ENCODE measurements at places on chromosomes 1 and 21. TPM values are rescaled to one million over a fixed set of nuclear protein-coding genes. Genes with fewer than 3 reads are reported as not detected.

- no peak for DNase-seq
These were observed 53.7 kb downstream of the ZBTB8A start for GRCh38 chr1:32592943-32593342.

DNA sequence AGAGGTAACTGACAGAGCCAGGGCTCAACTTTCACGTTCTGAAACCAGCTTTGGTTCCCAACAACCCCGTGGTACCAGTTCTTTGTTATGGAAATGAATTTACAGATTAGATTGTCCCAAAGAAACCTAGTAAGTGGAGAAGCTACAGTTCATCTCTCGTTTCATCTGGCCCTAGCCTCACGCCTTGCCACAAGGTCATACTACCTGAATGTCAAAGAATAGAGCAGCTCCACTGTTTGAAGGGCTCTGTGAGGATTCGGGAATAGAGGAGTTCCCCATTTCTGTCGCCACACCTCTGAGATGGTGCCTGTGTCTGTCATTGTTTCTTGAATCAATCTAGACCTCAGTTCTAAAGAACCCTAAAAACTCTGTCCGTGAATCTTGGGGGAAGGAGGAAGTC is 15.0 kb upstream of the CDC42 start:
- DNase-seq, result no peak

CHIT1 gene
- total RNA-seq, result 0.21 TPM

- no peak for DNase-seq
These were observed 40.8 kb downstream of the HSD3B1 start for GRCh38 chr1:119547805-119548204.

DNA sequence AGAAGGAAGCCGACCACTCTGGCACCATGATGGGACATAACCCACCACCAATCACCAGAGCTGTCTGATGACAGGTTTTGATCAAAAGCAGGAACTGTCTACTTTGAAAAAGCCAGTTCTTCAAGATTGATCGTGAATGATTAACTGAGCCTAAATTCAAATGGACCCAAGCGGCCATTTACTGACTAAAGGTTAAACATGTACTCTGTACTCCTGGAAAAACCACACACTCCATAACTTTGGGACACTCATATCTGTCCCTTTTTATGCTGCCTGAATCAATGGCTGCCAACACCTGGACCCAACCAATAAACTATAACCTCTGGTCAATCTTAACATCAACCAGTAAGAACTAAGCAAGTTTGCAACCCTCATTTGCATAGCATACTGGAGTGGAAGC is 206.6 kb downstream of the URB2 start:
- DNase-seq, result no peak

DNA sequence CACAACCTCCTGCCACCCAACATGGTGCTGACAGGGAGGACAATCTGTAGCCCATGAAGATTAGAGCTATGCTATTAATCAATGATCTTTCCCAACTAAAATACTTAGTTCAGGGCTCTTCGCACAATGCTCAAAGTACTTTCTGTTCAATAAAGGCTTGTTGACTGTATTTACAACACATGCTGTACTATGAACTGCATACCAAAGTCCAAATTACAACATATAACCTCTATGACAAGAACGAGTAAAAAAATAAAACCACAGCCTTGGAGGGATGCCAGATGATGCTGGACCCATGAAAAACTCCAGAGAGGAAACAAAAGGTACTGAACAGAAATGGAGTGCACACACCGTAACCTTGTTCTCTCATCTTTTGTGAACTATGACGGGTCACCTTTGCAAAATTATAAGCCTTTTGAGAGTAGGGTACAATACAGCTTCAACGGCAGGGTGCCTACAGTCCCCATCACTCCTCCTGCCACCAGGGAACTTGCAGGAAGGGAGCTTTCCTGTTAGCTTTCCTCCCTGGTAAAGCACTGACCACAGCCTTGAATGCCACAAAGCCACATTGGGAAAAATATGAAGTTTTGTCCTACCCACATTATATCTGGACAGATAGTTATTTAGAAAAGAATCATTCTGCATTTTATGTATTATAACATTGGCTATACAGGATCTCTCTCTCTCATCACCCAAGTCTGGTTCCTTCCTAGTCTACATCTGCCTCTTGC is 175.6 kb downstream of the NRIP1 start:
- DNase-seq, result no peak

OR2T35 gene
- total RNA-seq, result not detected

LCE2A gene
- not detected for total RNA-seq
